CD4-positive, alpha-beta T cell treated with Interleukin-15 for 4 hours (primary cell): ENCODE measurements at places on chromosomes 16 and 17.

GRCh38 chr17:57604771-57605674 lies 140.1 kb downstream of the CCDC182 start:
- DNase-seq: no peak

DNA sequence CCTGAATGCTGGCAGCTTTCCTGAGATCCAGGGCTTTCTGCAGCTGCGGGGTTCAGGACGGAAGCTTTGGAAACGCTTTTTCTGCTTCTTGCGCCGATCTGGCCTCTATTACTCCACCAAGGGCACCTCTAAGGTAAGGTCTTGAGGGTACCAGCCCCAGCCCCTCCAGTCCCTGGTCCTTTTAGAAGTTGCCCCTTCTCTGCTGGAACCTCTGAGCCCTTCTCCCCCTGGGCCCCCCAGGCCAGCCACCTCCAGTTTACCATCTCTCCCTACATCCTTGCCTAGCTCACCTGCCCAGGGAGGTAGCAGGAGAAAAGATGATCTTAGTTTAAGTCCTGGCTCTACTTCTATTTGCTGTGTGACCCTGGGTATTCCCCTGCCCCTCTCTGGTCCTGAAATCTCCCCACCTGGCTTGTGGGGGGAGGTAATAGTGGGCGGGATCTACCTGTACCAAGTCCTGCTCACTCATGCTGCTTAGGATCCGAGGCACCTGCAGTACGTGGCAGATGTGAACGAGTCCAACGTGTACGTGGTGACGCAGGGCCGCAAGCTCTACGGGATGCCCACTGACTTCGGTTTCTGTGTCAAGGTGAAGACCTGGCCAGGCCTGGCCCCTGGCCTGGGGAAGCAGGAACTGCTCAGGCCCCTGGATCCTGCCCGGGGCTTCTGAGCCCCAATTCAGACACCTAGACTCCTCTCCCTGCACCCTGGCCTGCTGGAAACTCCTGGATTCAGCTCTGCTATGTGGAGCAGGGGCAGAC lies 6.5 kb downstream of the GRB7 start:
- no peak for DNase-seq

- DNase-seq: no peak
These were observed 8.4 kb upstream of the CLDN9 start for GRCh38 chr16:3004319-3004718.

DNA sequence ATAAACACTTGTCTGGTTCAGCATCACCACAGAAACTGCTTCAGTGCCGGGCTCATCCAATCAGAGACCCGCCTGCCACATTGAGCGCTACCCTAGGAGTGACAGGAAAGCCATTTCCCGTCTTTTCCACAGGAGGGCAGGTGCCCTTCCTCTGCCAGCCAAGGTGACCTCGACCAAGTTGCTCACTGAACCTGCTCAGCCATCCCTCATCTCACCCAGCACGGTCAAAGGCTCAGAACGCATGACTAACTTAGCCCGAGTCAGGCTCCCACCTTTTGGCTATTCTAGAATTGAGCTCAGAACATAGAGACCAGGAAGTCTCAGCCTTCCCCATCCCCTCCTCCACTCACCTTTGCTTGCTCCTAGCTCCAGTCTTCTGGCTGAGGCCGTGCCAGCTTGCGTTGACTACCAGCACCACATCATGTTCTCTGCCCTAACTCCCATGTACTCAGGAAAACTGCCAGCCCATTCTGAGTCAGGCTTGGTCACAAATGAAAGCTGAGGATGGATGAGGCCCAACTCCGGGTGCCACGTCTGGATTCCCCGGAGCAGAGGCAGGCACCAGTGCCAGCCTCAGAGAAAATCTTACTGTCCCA lies 15.6 kb downstream of the MRPS23 start:
- DNase-seq: no peak

DNA sequence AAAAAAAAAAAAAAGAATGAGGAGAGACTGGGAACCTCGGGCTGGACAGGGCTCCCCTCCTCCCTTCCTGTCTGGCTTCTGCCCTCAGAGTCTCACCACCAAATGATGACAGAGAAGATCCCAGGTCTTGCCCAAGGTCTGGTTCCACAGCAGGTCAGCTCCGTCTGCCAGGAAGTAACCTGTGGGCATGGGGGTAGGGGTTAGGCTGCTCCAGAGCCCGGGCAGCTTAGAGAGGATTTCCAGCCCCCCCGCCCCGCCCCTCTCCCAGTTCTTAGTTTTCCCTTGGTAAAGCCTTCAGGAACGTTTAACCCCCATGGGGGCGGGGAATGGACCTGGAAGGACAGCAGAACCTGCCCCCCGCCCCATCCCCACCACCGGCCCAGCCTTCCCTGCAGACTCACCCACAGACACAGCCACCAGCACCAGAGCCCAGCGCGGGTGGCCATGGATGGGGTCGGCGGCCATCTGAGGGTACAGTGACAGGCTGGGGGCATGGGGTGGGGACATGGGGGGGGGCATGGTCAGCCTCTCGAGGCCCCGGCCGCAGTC lies 700 bp downstream of the TLCD2 start:
- no peak for DNase-seq

DNA sequence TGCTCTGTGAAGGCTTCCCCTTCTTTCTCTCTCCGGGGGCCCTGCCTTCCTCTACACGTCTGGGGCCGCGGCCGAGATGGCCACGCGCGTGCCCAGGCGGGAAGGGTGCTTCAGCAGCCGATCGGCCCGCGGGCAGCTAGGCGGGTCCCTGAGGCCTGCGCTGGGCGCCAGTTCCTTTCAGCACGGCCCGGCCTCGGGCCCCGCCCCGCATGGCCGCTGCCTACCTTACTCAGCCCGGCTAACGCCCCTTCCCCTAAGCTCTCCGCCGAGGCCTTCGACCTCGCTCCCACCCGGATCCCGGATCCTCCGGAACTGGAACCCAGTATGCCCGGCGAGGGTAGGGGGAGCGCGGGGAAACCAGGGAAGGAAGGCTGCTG lies 335 bp downstream of the TMEM11 start:
- no peak for DNase-seq

- no peak for DNase-seq
These were observed 8.5 kb downstream of the ITGA3 start for GRCh38 chr17:50064253-50065001.

DNA sequence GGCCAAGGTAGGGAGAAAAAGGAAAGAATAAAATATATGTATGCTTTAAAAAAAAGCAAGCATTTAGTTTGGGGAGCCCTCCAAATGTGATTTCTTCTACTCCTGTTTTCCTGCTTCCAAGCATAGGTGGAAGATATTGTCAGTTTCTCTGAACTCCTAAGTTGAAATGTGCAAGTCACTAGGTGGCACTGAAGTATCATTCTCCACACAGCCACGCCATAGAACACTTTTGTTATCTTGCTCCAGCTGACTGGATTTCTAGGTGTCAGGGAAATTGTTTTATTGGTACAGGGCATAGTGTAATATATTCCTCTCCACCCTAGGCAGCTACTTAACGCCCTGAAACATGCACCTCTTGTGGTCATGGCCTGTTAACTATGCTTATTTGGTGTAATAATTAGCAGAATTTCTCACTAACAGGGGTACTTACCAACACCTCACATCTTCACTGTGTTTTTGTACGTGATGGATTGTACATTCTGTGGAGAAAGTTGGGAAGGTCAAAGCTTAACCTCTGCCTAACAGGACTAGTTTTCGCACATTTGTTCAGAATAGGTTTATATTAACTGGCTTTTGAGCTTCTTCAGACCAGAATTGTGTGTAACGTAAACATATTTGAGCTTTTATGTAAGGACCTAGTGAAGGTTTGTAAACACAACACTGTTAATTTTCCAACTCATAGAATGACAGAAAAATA lies 69.3 kb downstream of the FTO start:
- no peak for DNase-seq

- DNase-seq: no peak
These were observed 158.2 kb upstream of the TOX3 start for GRCh38 chr16:52705122-52705521.

GRCh38 chr17:80297996-80298560 lies 37.4 kb downstream of the RNF213 start:
- no peak for DNase-seq

- DNase-seq: no peak
These were observed 40.9 kb upstream of the RBFOX3 start for GRCh38 chr17:79651761-79652160.

DNA sequence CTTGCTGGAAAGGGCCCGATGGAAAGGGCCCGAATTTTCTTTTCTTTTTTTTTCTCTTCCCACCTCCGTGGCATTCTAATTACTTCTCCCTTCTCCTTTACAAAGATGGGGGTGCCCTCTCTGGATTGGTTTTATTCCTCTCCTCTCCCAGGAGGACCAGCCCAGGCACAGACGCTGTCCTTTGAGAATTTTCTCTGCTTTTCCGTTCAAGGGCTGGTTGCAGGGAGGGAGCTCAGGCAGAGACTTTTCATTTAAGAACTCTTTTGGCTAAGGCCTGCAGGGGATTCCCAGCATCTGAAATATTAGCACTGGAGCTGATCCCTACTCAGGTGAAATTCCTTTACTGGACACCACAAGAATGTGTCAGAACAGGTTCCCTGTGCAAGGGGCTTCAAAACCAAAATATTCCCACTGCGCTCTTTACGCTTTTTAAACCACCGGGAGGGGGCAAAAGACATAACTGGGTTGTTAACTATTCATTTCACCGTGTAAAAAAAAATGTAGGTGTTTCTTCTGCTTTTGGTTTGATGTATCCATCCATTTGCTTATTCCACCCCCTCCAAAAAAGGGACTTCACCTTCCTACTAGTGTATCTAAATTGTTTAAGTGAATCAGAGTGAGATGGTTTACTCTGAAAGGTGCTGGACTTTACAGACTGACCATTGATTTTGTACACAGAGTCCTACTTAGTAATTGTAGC lies 1.4 kb downstream of the NFAT5 start:
- DNase-seq: peak; percentile 19

- DNase-seq: no peak
These were observed 2.1 kb downstream of the MGAT5B start for GRCh38 chr17:76870377-76870714.

GRCh38 chr17:62307196-62307595 lies 73.2 kb upstream of the EFCAB3 start:
- DNase-seq: no peak

GRCh38 chr16:50460538-50461399 lies 87.4 kb upstream of the NKD1 start:
- DNase-seq: no peak

DNA sequence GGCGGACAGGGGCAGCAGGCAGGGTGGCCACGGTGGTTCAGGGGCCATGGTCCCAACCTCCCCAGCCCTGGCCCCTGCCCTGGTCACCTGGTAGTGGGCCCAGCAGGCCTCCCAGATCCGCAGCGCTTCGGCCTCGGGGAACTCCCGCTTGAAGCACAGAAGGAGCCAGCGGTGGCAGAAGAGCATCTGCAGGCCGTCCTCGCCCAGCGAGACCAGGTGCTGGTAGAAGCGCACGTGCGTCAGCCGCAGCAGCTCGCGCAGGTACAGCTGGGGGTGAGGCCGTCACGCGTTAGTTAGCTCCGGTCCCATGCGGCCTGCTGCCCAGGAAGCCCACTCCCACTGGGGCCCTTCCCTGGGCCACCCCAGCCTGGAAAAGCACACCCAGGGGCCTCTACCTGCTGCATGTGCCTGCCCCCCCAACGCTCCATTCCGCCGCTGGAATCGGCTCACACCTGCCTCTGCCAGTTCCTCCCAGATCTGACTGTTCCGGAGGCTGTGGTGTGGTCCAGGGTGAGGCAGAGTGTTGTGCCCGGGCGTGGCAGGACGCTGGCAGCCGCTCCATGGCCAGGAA lies 90.8 kb downstream of the TBC1D16 start:
- no peak for DNase-seq

DNA sequence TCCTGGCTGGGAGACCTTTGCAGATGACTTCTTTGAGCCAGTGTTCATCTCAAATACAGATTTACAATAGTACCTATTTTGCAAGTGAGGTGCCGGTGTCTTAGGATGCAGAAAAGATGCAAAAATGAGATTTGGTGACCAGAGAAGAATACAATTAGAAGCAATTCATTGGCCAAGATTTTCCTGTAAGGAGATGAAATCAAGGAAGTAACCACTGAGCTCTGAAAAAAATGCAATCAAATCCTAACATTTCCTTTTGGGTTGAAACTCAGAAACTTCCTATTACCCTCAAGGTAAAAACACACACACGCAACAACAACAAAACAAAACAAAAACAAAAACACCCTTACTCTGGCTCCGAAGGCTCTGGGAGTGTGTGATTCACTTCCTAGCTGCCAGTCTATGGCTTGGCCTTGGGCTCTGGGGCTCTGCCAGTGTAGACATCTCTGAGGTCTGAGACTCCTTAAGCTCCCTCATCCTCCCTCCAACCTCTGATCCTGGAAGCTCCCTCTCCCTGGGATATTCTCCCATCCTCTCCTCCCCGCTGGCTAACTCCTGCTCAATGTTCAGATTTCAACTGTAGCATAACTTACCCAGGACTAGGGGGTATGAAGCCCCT lies 16.8 kb upstream of the MT4 start:
- DNase-seq: no peak

GRCh38 chr17:77827039-77827438 lies 131.5 kb upstream of the TNRC6C start:
- no peak for DNase-seq

DNA sequence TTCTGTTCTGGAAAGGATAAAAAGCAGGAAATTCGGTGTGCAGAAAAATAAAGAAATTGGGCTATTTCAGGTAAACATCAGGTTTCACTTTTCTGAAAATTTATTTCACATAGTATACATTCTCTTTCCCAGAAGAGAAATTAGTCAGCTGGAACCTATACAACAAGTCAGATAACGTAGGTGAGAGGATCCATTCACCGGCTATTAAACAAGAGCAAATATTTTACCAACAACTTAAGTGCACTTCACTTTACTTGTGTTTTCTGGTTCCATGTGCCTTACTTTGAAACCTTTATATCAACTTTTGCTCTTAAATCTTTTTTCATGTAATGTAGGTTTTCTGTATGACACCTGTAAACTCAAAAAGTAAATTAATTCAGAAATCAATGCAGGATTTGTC lies 839.7 kb downstream of the CDH11 start:
- DNase-seq: no peak

- DNase-seq: no peak
These were observed at the start of gene KRT40 for GRCh38 chr17:40984226-40984625. TSS of gene KRT40 (minus strand) at chr17:40984326. CDS start at chr17:40984273, 53 bp downstream.

DNA sequence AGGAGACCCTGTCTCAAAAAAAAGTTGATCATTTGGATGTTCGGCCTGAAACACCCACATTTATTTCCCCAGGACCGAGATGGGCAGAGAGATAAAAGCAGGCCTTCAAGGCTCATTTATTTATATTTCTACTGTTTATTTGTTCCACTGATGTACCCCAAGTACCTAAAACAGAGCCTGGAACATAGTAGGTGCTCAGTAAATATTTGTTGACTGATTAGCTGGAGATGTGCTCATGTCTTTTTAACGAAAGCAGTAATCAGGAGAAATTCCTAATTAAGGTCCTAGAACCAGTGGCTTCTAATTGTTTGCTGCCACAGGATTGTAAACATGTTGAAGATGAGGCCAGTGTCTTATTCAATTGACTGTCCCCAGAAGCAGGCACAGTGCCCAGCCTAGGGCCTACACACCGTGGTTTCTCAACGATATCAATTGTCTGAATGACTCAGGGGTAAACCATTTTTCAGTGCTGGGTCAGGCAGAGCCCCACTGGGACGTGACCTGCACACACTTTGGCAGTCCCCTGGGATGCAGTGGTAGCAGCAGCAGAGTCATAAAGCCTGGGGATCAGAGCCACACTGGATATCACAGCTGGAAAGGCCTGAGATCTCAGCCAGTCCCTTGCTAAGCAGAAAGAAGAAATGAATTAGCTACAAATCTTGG lies 34.8 kb downstream of the SOST start:
- DNase-seq: no peak

GRCh38 chr16:15482068-15482747 lies 47.8 kb downstream of the BMERB1 start:
- no peak for DNase-seq
